ENCODE measurements at places on chromosomes 12 and 14. TPM values are rescaled to one million over a fixed set of nuclear protein-coding genes. Genes with fewer than 3 reads are reported as not detected.

DNA sequence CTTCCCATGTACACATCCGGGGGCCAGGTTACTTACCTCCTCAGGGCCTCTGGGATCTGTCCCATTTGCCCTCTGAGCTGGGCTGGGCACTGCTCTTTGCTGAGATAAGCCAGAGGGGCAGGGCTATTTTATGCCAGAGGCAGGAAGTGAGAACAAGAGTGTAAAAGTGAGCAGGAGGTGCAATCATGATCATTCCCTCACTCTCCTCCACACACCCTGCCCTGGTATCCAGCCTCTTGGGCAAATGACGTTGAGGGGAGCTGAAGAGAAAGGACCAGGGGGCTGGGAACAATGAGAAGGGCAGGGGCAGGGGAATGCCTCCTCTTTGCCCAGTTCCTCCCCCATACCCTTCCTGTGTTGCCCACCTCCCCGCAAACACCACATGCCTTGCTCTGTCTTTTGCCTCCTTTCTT, 4.2 kb downstream of the LPAR5 start:
- DNase-seq = no peak

DNA sequence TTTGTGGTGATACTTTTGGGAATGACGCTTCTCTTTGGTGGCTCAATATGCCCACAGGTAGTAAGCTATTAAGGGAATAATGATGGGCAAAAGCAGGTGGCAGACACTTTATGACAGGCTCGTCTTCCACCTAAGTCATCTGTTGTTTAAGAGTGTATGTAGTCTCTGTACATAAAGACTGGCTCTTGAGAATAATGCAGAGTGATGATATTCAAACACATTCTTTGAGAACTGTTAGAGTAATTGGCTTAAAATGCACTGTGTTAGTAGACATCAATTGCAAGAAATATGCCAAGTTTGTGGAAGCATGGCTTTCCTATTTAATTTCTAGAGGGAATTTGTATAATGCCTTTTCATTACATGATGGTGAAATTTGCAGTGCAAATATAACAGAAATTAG, 694.8 kb upstream of the MIS18BP1 start:
- no peak for DNase-seq

DNA sequence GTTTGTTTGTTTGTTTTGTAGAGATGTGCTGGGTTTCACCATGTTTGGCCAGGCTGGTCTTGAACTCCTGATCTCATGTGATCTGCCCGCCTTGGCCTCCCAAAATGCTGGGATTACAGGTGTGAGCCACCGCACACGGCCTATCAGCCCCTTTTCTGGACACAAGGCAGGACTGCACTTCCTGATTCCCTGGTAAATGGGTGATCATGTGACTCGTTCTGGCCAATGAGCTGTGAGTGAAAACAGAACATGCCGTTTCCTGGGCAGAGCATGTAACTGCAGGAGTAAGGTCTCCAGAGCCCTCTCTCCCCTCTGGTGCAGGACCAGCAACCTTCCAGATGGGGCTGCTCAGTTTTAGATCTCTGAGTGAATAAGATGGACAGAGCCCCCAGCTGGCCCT, 92.7 kb downstream of the ITPK1 start:
- DNase-seq = no peak

- DNase-seq = no peak
Measured at GRCh38 chr12:127459687-127460086, 807.3 kb upstream of the TMEM132C start.

DNA sequence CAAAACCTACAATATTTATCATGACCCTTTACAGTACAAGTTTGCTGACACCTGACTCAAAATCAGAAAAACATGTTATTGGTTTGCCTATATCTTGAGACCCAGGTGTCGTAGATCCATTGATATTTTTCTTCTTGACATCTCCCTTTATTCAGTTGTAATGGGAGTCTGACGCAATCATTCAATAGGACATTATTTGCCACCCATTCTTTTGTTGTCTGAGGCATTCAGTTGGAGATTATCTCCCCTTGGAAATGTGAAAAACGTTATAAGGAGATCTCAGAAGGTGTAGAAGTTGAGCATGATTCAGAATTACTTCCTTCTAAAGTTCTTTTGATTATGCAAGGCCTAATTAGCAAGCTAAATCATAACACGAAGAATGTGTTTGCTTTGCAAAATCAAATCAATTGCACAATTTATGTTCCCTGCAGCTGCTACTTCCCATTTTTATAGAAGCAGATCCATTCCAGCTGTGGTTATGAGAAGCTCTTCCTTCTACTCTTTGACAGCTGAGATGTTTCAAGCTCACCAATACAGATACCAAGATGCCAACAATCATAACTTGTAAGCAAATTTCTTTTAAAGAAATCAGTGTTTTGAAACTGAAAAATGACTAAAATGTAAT, 228.2 kb upstream of the SYT1 start:
- DNase-seq = peak; percentile 17

DNA sequence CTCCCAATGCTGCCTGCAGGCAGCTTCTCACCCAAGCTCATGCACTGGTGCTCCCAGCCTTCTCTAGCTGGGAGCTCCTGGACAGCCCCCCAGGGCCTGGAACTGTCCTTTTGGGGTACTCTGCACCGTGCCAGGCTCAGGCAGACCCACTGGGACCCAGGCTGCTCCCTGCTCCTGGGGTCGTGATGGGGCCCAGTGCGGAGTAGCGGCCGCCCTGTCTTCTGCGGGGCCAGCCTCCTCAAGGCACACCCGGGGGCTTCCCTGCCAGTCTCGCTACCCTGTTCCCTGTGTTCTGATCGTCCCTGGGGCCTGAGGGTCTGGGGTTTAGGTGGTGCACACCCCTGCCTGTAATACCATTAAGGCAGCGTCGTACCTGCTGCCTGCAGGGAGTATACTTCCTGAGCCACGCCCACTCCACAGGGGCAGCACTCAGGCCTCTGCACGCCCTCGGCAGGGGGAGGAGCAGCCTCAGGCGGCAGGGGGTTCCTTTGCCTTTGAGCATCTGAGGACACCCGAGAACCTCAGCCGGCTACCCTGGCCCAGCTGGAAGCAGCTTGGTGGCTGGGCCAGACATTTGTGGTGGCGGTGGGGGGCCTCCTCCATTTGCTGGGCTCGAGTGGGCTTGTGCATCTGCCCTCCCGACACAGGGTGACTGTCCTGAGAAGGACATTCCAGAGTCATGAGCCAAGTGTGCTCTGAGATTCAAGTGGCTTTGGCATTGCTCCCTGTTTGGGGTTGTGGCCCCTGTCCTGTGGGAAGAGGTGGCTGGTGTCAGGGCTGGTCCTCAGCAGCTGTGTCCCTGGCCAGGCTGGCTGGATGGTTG, 9.2 kb upstream of the CRIP2 start:
- DNase-seq = no peak

Gene HHIPL1
- total RNA-seq = 5.1 TPM

DNA sequence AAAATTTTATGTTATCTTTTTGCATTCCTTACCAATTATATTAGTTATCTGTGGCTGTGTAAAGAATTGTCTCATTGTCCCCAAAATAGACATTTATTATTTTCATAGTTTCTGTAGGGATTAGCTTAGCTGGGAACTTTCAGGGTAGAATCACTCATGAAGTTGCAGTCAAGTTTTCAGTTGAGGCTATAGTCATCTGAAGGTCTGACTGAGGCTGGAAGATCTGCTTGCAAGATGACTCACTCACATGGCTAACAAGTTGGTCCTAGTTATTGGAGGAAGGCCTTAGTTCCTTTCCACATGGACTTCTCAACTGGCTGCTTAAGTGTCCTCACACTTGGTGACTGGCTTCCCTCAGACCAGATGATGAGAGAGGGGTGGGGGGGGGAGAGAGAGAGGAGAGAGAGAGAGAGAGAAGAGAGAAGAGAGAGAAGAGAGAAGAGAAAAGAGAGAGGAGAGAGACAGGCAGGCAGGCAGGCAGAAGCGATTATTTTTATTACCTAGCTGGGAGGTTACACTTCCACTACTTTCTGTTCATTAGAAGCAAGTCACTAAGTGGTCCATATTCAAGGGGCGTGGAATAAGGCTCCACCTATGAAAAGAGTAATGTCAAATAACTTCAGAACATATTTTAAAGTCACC, 6.4 kb downstream of the AP5M1 start:
- DNase-seq = peak; percentile 10

DNA sequence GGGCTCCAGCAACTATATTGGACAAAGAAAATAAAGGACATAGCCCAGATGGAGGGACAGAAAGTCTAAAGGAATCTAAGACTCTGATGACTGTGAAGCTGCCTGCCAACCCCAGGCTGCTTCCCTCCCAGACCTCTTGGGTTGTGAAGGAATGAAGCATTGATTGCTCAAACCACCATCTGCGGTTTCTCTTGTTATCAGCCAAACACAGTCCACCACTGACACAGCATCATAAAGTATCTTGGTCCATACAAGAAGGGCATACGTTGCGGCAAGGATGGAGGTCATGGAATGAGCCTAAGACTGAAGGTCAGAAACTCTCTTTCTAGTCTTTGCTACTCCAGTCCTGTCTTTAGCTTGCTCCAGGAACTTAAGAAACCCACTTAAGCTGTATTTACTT, 58.5 kb upstream of the PLXNC1 start:
- DNase-seq = peak; percentile 70

GRCh38 chr14:102088012-102088792, 1.4 kb upstream of the HSP90AA1 start:
- no peak for DNase-seq

DNA sequence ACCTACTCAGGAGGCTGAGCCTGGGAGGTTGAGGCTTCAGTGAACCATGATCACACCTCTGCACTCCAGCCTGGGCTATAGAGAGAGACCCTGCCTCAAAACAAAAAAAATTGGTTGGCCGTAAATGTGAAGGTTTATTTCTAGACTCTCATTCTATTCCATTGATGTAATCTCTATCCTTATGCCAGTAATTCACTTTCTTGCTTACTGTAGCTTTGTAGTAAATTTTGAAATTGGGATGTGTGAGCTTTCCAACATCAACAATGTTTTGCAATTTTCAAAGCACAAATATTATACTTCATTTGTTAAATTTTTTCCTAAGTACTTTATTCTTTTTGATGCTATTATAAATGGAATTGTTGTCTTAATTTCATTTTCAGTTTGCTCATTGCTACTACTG, 24.6 kb downstream of the LIN52 start:
- peak; percentile 10 for DNase-seq

DNA sequence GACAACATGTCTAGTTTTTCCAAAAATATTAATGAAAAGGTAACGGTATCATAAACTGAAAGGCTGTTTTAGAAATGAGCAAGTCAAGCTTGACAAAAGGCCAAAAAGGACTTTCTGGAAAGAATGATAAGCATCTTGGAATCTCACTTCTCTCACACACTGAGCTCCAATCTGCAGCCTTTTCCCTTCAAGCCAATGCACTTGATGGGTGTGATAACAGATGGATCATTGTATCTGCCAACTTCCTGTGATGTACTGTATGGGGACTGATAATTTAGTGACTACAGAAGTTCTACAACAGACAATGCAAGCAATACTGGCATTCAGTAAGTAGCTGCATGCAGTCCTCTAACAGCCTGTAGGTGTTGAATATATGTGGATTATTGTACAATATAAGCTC, 147.1 kb downstream of the MED13L start:
- peak; percentile 73 for DNase-seq

Gene DPPA3
- not detected for total RNA-seq

Gene OR6C2
- not detected for total RNA-seq

DNA sequence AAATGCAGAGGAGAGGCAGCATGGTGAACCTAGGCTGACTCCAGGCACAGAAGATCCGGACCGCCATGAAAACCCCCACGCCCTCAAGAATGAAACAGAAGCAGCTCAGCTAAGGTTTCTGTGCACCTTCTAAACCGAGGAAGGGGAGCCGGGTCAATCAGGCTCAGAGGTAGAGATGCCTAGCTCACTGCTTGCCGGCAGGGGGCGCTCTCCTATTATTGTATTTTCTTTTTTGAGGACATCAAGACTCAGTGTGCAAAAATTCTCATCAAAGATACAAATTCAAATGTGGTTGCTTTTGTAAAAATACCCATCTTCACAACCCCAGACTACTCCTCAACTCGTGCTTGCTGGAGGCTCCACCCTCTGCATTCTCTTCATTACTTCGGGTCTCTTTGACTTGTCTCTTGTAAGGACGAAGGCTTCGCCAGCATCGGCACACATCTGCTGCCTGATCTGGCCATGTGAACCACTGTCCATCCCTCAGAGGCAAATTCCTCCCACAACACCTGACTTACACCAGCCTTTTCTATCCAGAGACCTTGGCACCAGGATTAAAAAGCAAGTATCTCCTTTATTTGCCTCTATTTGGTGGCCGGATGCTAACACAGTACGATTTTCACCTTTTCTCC, 33.4 kb upstream of the RNASE3 start:
- DNase-seq = peak; percentile 60

DNA sequence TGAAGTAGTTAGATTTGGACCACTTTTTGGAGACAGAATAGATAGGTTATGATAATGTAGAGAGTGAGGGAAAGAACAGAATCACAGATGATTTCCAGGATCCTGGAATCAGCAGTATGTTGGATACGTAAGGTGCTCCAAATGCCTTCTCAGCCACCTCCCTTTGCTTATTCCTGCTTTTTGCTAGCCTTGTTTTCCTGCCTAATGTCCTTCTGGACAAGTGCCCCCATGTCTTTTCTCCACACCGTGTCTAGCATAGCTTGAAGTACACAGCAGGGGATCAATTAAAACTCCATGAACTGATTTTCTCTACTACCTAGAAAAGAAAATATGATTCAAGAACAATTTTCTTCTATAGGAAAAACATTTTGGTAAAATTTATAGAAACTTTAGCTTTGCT, 144.0 kb downstream of the SYT1 start:
- no peak for DNase-seq

Gene TESPA1
- not detected for total RNA-seq

Gene NOC4L
- 13.2 TPM for total RNA-seq

Gene DACT1
- 13.6 TPM for total RNA-seq

Gene ENDOU
- not detected for total RNA-seq

DNA sequence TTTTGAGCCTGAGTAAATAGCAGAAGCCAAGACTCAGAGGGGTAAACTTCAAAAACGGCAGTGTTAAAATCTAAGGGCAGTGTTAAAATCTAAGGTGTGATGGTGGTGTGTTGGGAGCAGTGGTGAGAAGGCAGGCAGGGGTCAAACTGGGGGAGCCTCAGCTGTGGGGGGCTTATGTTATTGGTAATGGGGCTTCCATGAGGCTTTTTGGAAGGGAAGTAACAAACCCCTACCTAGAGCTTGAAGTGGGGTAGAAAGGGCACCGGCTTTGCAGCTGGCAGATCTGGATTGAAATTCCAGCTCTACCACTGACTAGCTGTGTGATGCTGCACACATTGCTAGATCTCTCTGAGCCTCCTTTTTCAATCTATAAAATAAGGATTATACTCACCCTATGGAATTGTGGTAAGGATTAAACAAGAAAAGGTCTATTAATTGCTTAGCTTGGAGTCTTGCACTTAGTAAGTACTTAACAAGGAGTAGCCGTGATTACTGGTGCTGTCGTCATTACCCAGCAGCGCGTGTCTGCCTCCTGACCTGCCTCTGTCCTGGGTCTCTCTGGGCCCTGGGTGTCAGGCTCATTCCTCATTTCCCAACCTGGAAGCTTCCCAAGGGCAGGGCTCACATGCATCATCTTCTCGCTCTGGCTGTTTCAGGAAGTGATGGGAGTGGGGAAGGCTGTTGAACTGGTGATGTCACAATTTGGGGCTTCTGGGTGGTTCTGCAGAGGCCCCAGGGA, 18.5 kb upstream of the KRT80 start:
- peak; percentile 93 for DNase-seq

GRCh38 chr14:105142651-105143450, 25.7 kb downstream of the JAG2 start:
- DNase-seq = no peak

Gene ATL1
- 10.7 TPM for total RNA-seq

GRCh38 chr12:121697093-121697698, 15.4 kb upstream of the TMEM120B start:
- DNase-seq = peak; percentile 80

Measured in fibroblast of the aortic adventitia (primary cell).